RWPE1 (cell line): ENCODE measurements at places on chromosomes 3 and 15.

GRCh38 chr3:13705702-13706280, 156.9 kb downstream of the FBLN2 start:
- DNase-seq = no peak

GRCh38 chr15:101613130-101614000, 38.8 kb downstream of the TM2D3 start:
- DNase-seq = peak; percentile 26

- DNase-seq = no peak
These were observed 224.8 kb downstream of the KCNMB2 start for GRCh38 chr3:178761024-178761423.

DNA sequence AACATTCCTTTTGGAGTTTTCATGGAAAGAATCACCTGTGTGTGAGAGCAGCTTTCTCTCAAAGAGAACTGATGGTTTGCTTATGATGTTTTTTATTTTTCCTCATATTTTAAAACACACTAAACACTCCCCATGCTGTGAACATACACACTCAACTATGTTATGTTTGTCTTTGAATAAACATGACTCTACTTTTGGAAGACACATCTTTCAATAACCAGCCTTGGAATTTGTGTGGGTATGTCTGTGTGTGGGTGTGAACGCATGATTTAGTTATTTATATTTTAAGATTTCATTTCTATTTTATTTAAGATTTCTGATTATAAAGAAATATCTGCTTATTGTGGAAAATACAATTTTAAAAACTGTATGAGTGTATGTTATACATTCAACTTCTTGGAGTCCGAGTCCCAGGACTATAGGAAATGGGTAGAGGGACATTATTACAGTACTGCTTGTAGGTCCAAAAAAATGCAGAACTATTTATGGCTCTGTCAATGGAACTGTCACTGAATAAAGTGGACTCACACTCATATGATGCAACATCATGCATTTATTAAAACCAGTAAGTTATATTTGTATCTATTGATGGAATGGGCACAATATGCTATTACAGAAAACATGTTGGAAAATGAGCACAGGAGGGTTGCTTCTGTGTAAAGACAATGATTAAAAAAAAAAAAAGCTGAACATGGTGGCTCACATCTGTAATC, 43.5 kb downstream of the PDZRN3 start:
- DNase-seq = no peak

DNA sequence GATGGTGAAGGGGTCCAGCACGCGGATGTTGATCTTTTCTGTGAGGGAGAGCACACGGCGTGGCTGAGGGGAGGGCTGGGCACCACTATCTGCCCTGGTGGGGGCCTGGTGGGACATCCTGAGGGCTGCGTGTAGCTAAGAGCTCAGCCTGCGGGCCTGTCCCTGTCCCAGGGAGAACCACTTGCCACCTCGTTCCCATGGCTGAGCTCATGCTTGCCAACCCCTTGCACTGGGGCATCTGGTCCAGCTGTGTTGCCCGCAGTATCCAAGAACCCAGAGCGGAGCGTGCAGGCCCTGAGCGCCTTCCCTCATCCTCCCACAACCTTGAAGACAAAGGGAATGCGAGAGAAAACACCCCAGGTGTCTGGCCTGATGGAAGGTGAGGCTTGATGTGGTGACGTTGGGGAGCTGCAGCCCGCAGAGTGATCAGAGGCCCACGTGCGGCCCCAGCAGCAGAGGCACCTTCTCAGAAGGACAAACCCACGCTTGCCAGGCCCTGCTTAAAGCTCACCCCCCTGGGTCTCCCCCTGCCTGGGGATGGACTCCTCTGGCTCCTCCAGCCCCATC, 28.9 kb downstream of the TKT start:
- no peak for DNase-seq

- DNase-seq = no peak
These were observed 411.8 kb downstream of the TBC1D5 start for GRCh38 chr3:17330660-17331059.

DNA sequence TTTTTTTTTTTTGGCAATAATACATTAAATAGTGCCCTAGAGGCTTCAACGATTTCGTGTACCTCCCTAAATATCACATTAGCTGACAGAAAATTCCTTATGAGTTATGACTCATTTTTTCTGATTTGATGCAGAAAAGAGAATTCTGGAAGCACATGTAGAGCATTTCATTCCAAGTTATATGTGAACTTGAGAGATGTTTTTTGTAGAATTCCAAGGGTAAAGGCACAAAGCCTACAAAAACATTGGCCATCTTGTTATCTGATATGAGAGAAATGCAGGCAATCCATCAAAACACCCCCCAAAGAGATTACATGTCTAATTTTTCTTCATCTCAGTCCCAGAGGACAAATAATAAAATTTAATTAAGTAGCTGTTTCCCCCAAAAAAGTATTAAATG, 6.7 kb upstream of the PFN2 start:
- no peak for DNase-seq

- DNase-seq = no peak
These were observed 36.1 kb upstream of the EPHB3 start for GRCh38 chr3:184525337-184526087.

DNA sequence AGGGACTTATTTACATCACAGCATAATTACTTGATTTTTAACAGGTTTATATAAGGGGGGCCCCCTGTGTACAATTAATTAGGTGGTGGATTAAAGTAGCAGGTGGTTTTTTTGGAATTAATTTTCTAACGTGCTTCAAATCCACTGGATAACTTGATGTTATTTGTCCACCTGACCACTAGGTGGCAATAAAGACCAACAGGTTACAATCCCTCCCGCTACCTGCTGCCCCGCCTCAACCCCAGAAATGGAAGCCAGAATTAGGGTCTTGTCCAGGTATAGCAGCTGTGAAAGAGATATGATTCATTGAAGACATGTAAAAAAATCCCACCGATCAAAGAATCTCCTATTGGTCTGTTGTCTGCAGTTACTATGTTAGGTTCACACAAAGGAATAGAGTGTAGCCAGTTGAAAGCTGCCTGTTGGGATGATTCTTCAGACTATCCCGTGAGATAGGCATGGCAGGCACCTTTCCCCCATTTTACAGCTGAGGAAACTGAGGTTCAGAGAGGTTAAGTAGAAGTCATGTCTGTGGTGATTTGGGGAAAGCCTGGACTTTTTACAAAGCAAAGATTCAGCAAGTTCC, 44.0 kb downstream of the MFSD1 start:
- DNase-seq = peak; percentile 64

DNA sequence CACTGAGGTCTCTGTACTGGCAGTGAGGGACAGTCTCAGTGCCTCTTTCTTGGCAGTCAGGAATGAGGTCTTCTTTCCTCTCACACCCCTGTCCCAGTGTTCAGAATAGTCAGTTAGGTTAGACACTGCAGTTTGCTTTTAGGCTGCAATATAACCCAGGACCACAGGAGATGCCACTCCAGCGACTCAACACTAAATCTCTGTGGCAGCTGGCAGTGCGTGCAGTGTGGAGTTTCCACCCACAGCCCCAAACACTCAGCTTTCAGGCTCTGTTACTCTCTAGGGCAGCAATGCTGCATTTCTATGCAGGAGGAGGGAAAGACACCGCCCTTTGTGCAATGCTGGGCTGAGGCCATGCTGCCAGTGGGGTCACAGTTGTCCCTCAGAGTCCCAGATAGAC, 150.2 kb upstream of the SUCLG2 start:
- DNase-seq = no peak

DNA sequence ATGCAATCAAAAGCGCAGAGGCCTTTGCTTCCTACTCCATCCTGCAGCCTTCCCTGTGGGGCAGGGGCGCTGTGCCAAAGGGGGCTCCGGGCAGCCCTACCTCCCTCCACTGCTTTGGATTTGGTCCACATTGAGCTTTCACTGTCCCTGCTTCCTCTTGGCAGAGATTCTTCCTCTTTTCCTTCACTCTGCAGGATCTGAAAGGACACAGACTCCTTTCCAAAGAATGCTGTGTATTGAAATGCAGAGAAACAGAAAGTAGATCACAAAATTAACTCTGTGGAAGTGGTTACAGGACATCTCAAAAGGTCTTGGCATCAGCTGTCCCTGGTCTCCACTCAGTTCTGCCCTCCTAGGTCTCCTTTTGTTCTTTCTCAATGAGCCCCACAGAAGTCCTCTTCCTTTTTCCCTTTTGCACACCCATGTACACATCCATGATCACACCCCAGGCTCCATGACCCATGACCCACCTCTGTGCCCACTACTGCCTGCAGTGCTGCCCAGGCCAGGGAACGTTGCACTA, 64.1 kb downstream of the CCR1 start:
- DNase-seq = no peak
